Iris pigment epithelial cell (primary cell): ENCODE measurements at places on chromosomes 12 and 14.
A peak's percentile ranks its signal among the peaks of the same experiment; 100 is the strongest.

GRCh38 chr14:49280566-49280965, 305.6 kb downstream of the RPS29 start:
- DNase-seq: no peak

- DNase-seq: peak; percentile 87
These were observed 10.3 kb downstream of the RBM23 start for GRCh38 chr14:22908601-22909000.

DNA sequence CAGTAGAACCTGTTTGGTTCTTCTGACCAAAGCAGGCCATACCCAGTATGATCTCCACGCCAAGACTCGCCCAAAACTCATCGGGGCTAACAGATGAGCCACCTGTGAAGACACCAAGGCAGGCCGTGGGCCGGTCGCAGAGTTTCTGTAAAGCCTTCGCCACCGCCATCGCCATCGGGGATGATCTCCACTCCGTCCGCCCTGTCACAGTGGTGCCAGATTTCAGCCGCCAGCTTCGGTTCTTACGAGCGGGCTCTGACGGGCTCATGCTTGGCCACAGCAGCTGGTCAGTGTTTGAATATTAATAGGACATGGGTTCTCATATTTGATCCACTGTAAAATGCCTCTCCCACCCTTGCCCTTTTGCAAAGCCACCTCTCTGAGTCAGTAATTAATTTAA, 113.2 kb upstream of the TMEM132D start:
- no peak for DNase-seq

GRCh38 chr12:50508970-50509663, 4.3 kb downstream of the DIP2B start:
- no peak for DNase-seq

DNA sequence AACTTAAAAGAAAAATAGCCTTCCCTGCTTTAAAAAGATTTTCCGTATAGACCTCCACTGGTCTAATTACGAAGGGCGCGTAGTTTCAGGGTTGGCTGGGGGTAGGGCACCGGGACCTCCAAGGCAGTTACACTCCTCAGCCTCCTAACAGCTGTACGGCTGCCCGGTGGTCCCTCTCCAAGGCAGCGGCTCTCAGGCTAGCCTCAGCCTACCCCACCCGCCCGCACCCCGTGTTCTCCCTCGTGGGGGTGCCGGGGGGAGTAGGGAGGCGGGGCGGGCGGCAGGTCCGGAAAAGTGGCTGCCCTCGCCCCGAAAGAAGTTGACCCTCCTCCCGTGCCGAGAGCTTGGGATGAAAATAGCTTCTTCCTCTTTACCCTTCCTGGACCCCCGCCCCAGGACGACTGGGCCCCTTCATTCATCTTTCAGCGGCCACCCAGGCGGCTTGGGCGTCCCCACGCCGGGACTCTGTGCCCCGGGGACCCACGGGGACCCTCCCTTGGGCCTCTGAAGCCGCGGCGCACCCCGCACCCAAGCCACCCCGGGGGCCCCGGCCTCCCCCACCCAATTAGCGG, 991 bp upstream of the RCOR1 start:
- DNase-seq: peak; percentile 32

- peak; percentile 32 for DNase-seq
These were observed 130.9 kb upstream of the PLEKHA5 start for GRCh38 chr12:18998343-18999261.

DNA sequence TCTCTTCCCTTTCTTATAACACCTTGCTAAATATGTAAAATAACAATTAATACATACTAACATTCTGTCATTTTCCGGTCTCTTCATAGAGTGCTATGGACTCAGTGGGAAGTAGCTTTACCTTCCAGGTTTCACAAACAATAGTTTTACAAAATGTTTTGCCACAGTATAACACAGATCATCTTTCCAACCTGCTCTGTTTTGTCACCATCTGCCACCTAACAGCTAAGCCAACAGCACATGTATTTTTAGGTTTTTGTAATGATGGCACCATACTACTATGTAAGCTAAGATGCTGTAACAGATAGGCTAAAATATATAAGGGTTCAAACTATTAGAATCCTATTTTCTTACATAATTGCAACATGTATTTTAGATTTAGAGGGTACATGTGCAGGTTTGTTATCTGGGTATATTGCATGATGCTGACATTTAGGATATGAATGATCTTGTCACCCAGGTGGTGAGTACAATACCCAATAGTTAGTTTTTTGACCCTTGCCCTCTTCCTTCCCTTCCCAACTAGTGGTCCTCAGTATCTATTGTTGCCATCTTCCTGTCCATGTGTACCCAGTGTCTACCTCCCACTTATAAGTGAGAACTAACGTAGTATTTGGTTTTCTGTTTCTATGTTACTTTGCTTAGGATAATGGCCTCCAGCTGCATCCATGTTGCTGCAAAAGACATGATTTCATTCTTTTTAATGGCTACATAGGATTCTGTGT, 8.7 kb downstream of the RHOJ start:
- DNase-seq: no peak

DNA sequence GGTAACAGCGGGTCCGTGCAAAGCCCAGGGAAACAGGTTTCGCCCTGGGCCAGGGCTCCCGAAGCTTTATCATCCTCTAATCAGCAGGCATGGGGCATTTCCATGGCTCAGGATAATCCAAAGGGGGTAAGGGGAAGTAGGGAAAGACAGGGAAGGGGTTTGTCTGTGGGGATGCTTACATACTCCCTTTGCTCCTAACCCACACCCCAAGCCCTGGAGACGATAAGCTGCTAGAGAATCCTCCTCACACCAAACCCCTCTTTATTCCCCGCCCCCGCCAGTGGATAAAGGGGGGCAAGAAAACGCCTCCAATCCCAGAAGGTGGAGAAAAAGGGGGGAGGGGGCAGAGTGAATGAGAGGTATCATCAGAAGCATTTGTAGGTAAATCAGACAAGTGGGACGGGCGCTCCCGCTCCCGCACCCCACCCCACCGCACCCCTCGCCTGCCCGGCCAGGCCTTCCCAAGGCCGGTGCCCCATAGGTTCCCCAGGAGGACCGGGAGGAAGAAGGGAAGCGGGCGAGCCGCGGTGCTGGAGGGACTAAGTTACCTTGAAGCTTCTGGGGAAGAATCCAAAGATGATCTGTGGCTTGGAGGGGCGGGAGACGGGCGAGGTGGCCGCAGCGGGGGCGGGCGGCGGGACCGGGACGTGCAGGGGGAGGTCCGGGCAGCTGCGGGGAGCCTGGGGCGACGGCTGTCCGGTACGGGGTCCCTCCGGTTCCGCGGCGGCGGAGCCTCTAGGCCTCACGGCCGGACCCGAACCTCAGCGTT, 762 bp downstream of the PPP2R5E start:
- no peak for DNase-seq

GRCh38 chr14:22520796-22521195, 68.2 kb downstream of the DAD1 start:
- peak; percentile 25 for DNase-seq

GRCh38 chr14:54258382-54258781, 138.4 kb upstream of the CDKN3 start:
- no peak for DNase-seq

DNA sequence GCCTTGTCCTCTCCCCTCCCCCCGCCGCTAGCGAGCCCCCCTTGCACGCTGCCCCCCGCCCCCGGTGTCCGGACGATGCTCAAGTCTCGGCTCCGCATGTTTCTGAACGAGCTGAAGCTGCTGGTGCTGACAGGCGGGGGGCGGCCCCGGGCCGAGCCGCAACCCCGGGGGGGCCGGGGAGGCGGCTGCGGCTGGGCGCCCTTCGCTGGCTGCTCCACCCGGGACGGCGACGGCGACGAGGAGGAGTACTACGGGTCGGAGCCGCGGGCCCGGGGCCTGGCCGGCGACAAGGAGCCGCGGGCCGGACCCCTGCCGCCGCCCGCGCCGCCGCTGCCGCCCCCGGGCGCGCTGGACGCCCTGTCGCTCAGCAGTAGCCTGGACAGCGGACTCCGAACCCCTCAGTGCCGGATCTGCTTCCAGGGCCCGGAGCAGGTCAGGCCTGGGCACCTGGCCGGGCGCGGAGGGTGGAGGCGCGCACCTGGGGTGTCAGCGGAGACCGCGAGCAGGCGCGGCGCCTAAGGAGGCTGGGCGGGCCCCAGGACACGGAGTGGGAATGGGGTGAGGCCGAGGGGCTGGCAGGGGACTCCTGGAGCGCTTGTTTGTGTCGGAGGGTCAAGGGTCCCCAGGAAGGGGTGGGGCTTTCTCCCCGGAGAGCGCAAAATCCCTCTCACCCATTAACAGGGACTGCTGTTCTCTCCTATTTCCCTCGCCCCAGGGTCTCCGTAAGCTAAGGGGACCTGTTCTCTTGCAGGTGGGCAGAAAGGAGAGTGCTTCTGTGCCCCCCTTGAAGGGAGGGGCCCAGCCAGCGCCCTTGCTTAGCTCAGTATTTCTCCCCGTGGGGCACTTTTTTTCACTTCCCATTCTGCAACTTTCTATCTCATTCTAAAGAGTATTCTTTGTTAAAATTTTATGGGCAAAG, 810 bp downstream of the MARCHF9 start:
- no peak for DNase-seq

- DNase-seq: no peak
These were observed 47.7 kb downstream of the SERPINA3 start for GRCh38 chr14:94659901-94660300.

GRCh38 chr12:112833939-112834338, 42.4 kb downstream of the RPH3A start:
- no peak for DNase-seq

GRCh38 chr12:117298648-117299225, 62.7 kb downstream of the NOS1 start:
- DNase-seq: no peak

GRCh38 chr12:52032446-52032803, 18.8 kb upstream of the NR4A1 start:
- DNase-seq: peak; percentile 83

- DNase-seq: peak; percentile 65
These were observed 835 bp downstream of the VEZT start for GRCh38 chr12:95218150-95219133.

GRCh38 chr14:50835280-50835679, 4.3 kb upstream of the NIN start:
- DNase-seq: peak; percentile 48

DNA sequence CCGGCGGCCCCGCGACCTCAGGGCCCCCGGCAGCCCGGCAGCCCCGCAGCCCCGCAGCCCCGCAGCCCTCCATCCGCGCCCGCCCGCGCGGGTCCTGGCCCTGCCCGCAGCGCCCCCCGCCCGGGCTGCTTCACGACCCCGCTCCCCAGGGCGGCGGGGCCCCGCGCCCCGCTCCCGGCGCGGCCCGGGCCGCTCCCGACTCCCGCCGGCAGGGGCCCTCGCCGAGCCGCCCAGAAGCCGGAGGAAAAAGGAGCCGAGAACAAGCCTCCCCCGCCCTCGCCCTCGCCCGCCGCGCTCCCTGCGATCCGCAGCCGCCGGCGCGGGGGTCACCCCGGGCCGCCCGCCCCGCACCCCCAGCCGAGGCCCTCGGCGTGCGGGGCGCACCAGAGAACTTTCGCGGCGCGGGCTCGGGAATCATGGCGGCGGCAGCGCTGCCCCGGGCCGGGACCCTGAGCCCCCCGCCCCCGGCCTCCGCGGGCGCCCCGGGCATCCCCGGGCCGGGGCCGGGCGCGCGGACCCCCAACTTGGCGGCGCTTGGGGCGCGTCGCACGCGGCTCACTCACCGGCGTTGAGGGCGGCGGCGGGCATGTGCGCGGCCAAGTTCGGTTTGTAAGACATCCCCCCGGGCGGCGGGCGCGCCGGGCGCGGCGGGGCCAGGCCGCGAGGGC, 521 bp downstream of the CDK2AP1 start:
- peak; percentile 58 for DNase-seq

GRCh38 chr12:52514471-52515318, 5.5 kb downstream of the KRT5 start:
- DNase-seq: no peak

DNA sequence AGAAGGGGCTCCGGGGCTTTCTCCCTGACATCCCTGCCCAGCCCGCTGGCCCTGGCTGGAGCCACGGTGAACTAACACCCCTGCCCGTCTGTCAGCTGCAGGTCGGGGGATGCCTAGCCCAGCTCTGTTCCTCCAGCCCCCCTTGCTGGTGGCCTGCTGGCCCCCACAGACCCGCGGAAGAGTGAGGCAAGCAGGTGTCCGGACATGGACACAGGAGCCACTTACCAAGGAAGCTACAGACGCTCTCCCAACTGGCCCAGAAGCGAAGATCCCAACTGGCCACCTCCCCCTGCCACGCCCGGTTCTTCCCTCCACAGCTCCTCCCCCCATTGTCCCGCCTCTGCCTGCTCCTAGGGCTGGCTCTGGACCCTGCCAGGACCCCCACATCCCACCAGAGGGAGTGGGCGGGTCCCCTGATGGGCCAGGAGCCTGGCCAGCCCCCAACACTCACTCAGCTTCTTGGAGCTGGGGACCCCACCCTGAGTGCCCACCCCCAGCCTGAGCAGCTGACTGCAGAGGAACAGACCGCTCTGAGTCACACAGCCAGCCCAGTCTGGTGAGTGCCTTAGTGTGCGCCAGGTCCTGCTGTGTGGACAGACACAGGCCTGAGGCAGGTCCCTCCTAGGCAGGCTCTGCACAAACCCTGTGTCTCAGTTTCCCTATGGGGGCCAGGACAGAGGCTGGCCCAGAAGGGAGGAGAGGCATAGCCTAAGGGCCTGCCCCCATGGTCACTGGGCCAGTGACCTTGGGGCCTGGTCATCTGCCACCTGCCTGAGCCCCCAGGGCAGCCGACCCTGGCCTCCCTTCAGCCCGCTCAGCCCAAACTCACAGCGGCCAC, 7.7 kb downstream of the AHNAK2 start:
- peak; percentile 89 for DNase-seq

DNA sequence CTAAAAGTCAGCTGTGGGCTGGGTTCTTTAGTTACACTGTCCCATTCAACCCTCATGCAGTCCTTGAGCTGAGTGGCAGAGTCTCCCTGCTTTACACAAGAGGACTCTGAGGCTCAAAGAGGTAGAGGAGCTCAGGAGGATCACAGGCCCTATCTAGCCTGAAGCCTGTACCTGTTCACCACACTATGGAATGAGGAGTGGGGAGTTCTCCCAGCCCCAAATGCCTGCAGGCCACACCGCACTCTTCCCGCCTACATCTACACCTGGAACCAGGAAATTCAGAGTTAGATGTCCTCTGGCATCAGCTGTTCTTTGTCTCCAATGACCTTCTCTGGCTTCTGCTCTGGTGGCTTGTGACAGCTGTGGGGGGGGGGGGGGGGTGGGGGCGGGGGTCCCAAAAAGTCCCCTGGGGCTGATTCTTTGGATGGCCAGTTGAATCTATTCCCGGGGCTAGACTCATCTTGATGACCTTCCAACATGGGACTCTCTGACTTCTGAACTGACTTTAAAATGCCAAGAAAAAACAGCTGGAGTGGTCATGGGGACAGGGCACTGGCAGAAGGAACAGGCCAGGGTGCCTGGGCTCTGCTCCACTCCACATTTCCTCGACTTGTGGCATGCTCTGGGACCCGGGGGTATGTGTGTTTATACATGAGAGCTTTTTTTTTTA, 30.6 kb downstream of the RIN3 start:
- DNase-seq: no peak

DNA sequence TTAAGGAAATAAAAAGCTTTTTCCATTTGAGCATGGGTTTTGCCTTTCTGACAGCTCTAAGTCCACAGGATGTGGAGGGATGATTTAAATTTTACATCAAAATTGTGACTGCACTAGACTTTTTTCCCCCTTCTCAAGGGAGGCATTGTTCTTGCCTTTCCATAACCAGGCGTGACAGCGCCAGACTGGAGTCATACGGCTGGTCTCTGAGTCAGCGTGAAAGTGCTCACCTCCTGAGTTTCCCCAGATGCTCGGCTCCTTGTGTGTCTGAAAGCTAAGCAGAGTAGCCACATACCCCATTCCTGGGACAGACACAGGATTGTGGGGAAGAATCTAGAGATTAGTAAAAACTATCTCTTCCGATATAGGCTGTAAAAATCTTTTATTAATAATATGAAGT, 43.1 kb downstream of the SOX5 start:
- DNase-seq: peak; percentile 35
